GM03348 (cell line): ENCODE measurements at places on chromosomes 2 and 18.

- no peak for DNase-seq
Measured at GRCh38 chr2:176483901-176484568, 214.8 kb downstream of the MTX2 start.

DNA sequence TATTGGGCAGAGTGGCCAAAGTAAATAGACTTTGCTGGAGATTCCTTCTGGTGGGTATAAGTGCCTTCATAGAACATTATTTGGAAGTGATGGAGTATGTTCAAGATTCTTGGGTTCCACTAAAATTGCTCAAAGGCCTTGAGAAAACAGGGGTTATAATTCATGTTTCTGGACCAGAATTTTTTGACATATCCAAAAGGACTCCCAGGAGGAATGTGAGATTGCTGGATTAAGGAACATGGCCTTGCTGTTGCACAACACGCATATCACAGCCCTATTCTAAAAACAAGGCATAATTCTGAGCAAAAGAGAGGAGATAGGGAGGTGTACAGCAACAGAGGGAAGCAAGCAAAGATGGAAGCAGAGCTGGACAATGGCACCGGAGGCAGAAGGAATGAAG lies 111.7 kb upstream of the TNP1 start:
- no peak for DNase-seq

DNA sequence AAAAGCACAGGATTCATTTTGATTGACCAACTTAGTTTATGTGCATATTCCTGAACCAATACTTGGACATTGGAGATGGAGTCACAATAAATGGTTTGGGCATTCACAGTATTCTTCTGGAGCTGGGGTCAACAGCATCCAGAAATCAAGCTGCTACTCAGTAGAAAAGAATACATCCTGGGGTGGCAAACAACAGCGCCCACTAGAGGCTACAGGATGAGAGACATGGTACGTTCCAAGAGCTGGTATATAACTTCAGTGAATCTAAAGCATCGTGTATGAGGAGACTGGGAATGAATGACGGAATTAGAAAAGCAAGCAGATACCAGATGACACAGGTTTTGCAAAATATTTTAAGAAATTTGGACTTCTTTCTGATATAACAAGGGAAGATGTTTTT lies 142.9 kb upstream of the FIGN start:
- no peak for DNase-seq

DNA sequence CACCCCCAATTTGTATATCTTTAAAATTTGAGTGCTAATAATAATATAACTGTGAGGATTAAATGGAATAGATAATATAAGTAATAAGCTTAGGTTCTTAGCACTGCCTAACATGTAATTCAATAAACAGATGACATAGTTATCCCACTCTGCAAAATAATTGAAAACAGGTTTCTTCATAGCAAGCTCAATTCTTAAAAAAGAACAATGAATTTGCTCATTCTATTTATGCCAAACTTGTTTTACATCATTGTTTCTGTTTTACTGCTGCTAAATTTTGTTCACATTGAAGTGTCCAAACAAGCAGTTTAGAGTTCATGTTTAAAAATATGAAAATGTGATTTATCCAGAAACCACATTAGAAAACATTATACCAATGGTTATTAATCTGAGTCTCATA lies 217.0 kb downstream of the MBD5 start:
- DNase-seq = peak; percentile 16

GRCh38 chr2:149089068-149089467 lies 50.6 kb downstream of the LYPD6B start:
- no peak for DNase-seq

DNA sequence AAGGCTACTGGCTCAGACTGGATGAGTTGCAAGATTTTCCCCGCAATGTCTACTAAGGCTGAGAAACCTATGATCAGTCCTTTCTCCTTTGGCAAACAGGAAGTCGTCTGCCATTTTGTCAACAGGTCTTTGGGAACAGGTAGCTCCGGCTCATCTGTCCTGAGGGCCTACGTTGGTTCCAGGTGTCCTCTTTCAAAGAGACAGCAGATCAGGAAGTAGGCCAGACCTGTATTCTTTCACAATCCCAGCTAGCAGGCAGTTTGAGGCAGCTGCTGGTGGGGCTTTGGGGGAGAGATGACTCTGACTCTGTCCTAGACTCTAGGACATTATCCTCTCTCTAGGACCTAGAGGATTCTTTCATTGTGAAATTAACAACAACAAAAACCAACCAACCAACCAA lies 98.6 kb downstream of the ACTR2 start:
- DNase-seq = no peak

DNA sequence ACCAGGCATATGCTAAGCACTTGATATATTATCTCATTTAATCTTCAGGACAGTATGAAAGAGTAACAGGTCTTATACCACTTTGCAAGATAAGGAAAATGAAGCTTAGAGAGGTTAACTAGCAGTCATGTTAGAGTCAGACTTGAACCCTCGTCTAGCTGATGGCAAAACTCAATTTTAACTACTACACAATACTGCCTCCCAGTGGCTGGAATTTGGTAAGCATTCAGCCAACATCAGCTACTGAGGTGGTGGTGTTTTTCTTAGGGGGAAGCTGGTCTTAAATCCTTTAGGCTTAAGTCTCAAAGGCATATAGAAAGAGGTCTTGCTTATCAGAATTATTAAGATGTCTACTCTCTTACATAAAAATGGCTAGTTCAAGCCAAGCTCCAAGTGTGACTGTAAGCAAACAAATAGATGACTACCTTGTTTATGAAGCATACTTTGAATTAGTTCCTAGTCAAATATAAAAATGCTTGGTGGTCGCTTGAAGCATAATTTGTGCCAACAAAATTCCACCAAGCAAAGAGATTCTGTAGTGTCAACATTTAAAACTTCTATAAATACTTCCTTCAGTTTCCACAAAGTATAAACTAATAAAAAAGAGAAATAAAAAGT lies 325.4 kb upstream of the FIGN start:
- peak; percentile 47 for DNase-seq

DNA sequence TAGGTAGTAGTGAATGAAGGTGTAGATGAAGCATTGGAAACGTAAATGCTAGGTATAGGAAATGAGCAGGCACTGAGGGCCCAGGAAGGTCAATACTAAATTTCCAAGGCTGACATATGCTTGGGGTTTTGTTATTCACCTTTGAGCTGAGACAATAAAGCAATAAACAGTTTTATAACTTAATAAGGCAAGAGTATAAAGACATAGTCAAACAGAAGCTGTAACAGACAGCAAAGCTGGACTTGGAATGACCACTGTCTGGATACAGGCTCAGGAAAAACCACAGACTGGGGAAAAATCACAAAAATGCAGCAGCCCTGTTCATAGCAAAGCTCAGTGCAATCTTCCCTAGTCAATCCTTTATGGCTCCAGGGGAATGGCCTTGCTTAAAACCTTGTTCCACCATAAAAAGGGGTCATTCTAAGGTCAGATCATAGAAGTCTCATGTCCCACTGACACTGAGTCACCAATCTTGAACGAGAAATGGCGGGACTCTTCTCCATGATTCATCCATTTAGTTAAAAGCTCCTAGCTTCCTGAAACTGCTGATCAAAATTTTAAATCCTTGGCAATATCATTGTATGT lies 493.3 kb downstream of the CMPK2 start:
- peak; percentile 49 for DNase-seq

- no peak for DNase-seq
Measured at GRCh38 chr2:54076586-54076985, 38.8 kb upstream of the ACYP2 start.

DNA sequence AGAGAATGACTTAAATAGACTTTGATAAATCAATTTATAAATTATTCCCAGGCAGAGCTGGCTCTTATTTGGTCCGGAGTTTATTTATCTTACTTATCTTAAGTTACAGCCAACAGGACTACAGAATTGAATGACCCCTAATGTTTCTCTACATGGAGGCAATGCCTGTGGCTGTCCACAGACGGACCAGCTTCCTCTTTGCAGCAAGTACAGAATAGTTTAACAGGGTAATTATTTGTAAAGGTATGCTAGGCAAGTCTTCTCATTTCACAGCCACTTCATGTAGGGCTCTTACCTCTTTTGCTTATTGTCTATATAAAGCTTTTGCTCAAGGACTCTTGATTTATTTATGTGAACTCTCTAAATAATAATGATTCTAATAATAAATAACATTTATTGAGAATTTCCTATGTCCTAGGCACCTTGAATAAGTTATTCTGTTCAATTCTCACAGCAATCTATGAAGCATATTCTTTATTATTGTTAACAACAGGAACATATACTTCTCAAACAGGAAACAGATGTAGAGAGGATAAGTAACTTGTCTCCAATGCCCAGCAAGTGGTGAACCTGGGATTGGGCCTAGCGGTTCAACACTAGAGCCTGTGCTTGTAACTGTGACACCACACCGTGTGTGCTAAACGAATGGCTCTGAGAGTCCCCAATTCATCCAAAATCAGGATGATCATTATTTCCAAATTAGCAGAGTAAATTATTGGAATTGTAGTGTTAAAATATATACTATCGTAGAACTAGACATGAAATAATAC lies 58.8 kb upstream of the NXPH2 start:
- DNase-seq = no peak

DNA sequence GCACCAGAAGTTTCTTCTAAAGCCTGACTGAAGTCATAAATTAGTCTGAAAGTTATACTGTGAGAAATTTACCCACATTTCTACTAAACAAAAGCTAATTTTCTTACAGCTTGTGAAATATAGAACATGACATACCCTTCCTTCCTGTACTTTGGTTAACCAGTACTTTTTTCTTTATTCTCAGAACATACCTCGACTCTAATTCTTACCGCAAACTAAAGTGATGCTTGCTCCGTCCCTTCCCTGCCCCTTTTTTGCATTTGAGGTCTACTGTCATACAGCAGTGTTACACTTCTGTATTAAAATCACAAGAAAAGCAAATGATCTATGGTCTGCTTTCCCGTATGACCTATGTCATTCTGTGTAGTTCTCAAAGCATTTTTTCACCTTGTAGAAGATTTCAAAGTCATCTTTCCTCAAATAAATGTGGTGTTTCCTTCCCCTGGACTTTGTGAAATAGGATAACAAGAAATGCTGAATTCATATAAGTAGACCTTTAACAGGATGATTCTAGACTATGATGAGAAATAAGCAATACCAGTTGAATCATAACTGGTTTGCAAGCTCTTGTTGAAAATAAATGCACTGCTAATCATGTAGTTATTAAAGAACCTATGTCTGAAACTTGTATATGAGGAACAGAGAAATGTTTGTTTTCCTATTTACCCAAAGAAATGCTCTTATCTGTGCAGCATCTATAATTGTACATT lies 30.4 kb downstream of the CYTIP start:
- no peak for DNase-seq

GRCh38 chr2:219474285-219475060 lies 24.2 kb upstream of the GMPPA start:
- no peak for DNase-seq

DNA sequence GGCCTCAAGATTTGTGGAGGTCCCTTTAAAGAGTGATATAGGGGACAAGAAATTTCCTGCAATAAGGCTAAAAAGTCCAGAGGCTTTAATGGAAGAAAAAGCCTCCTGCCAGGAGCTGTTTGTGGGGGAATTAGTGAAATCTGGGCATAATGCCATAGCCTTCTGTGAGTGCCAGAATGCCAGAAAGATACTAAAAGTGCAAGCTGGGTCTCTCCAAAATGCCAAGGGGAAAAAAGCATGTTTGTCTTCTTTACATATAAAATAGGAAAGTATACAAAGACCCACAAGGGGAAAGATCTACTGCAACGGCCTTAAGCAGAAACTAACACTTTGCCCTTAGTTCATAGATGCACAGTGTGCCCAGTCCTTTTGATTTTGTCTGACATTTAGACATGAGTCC lies 647.7 kb upstream of the ZNF804A start:
- no peak for DNase-seq

- no peak for DNase-seq
Measured at GRCh38 chr2:111155610-111156009, 34.9 kb downstream of the BCL2L11 start.

- no peak for DNase-seq
Measured at GRCh38 chr2:227942021-227942420, 70.6 kb downstream of the DAW1 start.

GRCh38 chr2:82875858-82876257 lies 1583.2 kb downstream of the SUCLG1 start:
- no peak for DNase-seq

DNA sequence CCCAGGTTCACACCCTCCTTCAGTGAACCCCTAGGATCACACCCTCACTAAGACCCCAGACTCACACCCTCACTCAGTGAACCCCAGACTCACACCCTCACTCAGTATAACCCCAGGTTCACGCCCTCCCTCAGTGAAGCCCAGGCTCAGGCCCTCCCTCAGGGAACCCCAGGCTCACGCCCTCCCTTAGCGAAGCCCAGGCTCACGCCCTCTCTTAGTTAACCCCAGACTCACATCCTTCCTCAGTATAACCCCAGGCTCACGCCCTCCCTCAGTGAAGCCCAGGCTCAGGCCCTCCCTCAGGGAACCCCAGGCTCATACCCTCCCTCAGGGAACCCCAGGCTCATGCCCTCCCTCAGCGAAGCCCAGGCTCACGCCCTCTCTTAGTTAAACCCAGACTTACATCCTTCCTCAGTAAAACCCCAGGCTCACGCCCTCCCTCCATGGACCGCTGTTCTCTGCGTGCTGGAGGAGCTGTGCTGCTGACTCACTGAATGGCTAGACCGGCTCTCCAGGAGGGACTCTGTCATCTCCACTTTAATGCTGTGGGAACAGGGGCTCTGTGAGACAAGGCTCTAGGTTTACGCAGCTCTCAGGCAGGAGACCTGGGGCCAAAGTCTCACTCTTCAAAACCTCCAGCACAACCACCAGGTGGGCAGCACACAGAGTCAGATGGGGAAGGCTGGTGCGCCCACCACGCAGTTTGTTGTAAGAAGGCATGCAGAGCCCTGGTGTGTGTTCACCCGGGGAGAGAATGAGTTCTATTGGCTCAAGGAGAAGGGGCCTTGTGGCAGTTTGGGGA lies 506.9 kb upstream of the MYT1L start:
- DNase-seq = no peak

DNA sequence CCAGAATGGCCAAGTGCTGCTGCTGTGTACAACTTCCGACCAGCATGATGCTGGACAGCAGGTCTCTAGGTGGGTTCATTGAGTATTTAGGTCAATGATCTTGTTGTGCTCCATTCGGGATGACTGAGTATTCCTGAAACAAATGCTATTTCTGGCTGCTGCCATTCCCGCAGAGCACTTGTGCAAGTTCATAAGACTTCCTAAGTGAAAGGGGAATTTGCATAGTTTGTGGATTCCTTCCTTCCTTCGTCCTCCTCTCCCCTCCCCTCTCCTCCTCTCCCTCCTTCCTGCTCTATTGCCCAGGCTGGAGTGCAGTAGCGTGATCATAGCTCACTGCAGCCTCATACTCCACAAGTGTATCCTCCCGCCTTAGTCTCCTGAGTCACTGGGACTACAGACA lies 40.4 kb downstream of the LDLRAD4 start:
- no peak for DNase-seq
